ENCODE measurements at places on chromosomes 16 and 17. TPM values are rescaled to one million over a fixed set of nuclear protein-coding genes. Genes with fewer than 3 reads are reported as not detected.

- no peak for DNase-seq
Observed at GRCh38 chr17:2693561-2694380, 17.8 kb downstream of the CLUH start.

- DNase-seq: no peak
Observed at GRCh38 chr16:35748621-35749252, 2289.3 kb downstream of the TP53TG3F start.

GRCh38 chr16:25925421-25925820 is 233.7 kb downstream of the HS3ST4 start:
- DNase-seq: no peak

KRTAP17-1 gene
- not detected for polyA plus RNA-seq

GRCh38 chr17:49600949-49601348 is 25.3 kb downstream of the NXPH3 start:
- no peak for DNase-seq

Data from GM23338 (cell line).